CMK (cell line): ENCODE measurements at places on chromosomes 7 and 10.

DNA sequence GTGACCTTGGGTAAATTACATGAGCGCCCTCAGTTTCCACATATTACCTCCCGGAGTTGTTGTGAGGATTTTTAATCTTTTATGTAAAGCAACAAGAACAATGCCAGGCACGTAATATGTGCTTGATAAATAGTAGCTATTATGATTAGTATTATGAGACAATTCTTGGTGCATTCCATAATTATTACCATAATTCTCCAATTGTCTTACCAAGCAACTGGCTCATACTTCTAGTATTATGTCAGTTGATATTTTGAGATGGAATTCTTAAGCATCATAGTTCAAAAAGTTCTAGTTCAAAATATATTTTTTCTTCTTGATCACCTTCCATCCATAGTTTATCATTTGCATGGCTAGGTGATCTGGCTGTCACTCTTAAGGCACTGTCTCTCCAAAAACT is 259.0 kb downstream of the BBS9 start:
- DNase-seq = no peak

GRCh38 chr7:86956567-86956966 is 102.9 kb downstream of the ELAPOR2 start:
- DNase-seq = no peak

- no peak for DNase-seq
These were observed 868.4 kb downstream of the KCNMA1 start for GRCh38 chr10:76769161-76769560.

- no peak for DNase-seq
These were observed 77.6 kb downstream of the BICC1 start for GRCh38 chr10:58590152-58590840.

DNA sequence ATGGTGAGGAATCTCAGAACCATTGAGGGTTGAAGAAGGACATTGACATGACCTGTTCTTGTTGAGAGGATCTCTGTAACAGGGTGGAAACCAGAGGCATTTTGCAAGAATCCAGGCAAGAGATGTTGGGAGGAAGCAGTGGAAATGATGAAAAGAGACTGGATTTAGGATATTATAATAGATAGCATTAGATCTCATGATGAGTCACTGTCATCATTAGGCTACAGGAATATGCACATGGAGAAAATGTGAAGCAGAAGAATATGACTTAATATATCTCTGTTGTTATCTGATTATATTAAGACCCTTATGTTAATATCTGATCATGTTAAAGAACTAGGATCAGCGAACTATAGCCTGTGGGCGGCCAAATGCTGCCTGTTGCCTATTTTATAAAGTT is 393.0 kb upstream of the MTPN start:
- DNase-seq = no peak

DNA sequence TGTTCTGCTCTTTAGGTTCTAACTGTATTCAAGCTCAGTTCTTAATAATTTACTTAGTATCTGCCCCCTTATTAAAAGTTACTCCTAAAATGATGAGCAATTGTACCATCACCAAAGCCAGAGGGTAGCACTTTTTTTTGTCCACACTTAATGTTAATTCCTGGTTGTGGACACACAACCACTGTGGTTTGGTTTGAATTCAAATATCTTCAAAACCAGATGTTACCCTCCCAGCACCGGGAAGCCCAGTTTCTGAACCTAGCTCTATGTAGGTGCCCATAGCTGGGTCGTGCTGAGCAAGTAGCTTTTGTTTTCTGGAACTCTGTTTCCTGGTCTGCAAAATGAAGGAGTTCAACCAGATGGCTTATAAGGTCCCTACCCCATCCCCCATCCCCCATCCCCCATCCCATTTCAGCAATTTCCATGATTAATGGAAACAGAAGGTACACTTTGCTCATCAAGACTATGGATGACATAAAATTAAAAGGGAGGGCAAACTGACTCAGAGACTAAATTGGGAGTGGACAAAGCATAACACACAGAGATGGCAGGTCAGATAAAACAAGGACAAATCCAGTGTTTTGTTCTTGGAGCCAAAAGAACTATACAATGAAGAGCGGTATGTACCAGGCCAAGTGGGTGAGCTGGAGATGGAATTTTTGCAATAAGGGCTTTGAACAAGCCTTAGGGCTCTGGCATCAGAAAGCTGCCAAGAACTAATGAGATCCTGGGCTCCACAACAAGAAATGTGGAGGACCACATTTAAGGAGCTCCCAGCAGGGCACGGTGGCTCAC is 56.7 kb downstream of the DLG5 start:
- no peak for DNase-seq

GRCh38 chr7:106196460-106197021 is 84.4 kb upstream of the SYPL1 start:
- no peak for DNase-seq

GRCh38 chr7:151142686-151143040 is 24.8 kb downstream of the GBX1 start:
- DNase-seq = no peak

- DNase-seq = no peak
These were observed 132.0 kb downstream of the ST7 start for GRCh38 chr7:117085275-117085674.

DNA sequence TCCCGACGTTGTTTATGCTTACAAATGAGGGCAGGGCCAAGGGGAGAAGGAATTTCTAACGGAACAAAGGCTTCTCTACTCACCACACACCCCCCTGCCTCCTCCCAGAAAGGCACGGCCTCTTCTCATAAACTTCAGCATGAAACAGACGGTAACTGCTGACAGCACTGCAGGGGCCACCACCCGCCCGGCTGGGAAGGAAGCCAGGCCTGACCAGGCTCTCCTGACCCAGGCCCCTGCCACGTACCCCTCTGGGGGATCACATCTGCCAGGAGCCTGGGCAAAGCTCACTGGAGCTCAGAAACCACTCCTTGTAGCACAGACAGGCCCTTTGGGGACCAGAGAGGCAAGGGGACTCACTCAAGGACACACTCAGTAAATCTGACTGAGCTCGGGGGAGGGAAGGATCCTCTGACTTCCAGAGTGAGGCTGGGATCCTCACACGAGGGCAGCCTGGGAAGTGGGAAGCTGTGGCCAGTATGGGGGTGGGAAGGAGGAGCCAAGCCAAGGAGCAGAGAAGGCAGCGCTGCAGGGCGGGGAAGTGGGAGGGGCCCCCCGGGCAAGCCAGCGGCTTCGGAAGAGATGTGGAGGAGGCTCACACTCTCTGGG is 46.1 kb downstream of the ZCCHC24 start:
- peak; percentile 61 for DNase-seq

GRCh38 chr10:117352724-117353123 is 22.5 kb downstream of the PDZD8 start:
- DNase-seq = no peak

- no peak for DNase-seq
These were observed 132.6 kb downstream of the ST7 start for GRCh38 chr7:117085769-117086463.

DNA sequence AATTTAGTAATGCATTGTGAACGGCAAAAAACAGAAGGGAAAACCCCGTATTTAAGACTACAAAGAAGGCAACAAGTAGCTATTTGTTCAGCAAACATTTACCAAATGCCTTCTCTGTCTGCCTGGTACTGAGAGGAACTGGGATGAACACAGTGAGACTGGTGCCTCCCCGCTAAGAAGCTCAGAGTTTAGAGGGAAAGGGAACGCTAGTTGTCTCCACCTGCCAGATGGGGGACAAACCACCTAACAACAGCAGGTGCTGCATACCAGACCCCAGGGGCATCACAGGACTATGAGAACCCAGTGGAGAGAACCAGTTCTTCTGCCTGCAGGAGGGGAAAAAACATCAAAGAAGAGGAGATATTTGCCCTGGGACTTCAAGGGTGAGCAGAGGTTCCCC is 147.1 kb downstream of the SLC25A13 start:
- DNase-seq = no peak

GRCh38 chr7:65381742-65382141 is 8.1 kb downstream of the ZNF92 start:
- DNase-seq = no peak

DNA sequence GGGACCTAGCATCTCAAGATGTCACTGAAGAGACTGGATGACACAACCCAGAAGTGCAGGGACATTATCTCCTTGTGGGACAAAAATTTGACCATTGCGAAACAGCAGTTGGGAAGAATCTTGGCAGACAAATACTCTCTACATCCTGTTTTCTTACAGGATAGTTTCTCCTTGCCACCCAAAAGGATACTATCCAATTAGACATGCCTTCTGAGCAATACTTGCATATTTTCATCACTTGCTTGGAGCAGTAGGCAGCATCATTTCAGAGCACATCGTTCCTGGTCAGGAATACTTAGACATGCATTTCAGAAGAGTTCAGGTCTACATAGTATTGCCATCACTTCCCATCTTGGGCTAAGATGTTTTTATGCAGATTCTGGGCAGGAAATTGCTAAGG is 56.8 kb downstream of the FAS start:
- DNase-seq = no peak

DNA sequence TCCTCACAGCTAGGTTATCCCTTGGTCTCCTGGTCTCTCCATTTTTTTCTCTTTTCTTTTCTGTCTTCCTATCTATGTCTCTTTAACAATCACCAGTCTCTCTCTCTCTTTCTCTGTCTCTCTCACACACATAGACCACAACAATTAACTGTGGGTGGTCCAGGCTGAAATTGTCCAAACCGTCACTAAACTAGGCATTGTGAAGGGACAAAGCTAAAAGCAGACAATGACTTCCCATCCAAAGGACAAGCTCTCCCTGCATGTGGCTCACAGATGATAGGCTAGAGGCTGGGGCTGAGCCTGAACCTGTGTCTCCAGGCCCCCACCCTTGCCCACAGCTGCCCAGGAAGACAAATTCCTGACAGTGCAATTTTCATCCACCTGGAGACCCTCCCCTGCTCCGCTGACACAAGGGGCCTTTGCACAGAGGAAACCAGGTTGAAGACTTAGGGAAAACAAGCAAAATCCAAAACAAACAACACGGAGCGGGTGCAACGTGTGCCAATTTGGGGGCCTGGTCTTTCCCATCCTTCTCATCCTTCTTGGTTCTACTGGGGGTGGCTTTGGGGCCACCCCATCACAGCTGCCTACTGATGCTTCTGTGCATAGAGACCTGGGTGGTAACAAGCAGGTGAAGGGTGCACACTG is 755.4 kb downstream of the GRID1 start:
- no peak for DNase-seq

- no peak for DNase-seq
These were observed 31.3 kb downstream of the GBX1 start for GRCh38 chr7:151135866-151136843.

- no peak for DNase-seq
These were observed 146.2 kb downstream of the SEM1 start for GRCh38 chr7:96563409-96563808.

DNA sequence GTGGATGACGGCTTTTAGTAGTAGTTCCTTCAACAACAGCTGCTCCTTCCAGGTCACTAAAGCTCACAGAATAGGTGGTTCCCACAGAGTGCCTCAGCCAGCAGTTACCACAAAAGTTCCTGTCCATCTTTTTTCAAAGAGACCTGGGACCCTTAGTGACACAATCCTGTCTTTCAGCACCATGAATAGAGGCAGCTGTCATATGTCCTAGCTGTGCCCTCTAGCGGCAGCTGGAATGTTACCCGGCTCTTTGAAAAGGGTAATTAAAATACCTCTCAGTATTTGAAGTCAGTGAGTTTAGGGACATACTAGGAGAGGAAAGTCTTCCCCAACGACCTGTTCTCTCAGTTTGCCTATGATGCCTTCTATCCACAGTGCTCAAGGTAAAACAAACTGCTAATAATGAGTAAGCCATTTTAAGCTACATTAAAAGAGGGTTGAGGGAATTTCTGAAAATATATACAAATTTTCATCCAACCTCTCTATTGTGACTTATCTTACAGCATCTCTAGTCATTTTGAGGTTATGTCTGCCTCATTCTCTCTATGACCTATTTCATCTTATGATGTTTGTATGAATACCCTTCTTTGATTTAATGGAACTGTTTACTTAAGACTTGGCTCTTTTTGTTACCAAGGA is 290.8 kb downstream of the NXPH1 start:
- no peak for DNase-seq

DNA sequence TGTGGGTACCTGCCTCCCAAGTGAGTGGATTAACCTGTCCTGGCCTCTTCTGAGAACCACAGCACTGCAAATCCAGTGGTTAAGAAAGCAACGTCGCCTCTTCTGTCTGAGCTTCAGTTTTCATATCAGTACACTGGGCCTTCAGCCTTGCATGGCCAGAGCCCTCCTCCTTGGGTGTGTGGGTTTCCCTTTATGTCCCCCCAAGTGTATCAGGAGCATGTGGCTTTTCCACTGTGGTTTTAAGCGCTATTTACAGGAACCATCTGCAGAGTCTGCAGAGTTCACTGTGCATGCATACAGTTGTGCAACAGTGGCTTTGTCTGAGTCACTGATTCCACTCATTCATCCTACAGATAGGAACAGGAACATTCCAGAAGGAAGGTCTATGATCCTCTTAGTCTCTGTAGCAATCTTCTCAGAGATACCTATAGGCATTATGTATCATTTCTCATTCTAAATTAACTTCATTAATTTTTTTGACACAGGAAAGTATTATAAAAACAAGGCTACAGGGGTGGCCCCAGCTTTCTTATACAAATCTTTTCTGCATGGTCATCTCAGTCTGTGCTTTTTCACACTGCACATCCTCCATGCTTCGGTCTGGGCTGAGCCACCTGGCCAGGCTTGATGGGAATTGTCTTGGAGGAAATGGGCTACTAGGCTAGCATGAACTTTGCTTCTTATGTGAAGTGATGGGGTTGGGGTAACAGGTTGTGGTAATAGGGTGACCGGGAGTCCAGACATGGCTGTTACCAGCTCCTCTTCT is 17.1 kb downstream of the MBL2 start:
- no peak for DNase-seq

- DNase-seq = no peak
These were observed 286.7 kb downstream of the CACNA2D1 start for GRCh38 chr7:82156893-82157292.

- no peak for DNase-seq
These were observed 36.8 kb downstream of the GPAM start for GRCh38 chr10:112146799-112147198.

- DNase-seq = no peak
These were observed 429.3 kb downstream of the CALN1 start for GRCh38 chr7:71982851-71983250.

DNA sequence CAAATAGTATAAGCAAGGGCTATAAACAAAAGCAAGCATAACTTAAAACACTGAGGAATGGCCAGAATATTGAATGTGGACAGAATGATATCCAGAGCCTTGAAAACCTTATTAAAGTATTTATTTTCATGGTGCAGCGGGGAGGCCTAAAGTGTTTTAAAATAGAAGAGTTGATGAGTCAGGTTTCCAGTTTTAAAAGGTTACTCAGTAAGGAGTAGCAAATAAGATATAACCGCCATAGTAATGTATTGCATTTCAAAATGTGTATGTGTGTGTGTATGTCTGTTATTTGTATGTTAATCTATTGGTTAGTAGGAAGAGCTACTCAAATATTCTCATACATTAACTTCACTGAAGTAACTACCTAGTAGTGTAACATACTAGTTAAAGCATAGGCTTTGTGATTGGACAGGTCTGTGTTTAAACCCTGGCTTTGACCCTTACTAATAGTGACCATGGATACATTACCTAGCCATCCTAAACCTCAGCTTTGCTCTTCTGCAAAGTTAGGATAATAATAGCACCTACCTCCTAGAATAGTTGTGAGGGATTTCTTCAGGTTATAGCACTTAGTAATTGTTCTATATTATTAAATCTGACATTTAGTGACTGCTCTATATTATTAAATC is 16.9 kb downstream of the CUTC start:
- DNase-seq = no peak

- DNase-seq = no peak
These were observed 44.8 kb downstream of the PRKCQ start for GRCh38 chr10:6535156-6535764.

GRCh38 chr10:133375357-133376115 is 2.4 kb upstream of the ECHS1 start:
- no peak for DNase-seq

- DNase-seq = no peak
These were observed 997.3 kb downstream of the REEP3 start for GRCh38 chr10:64518456-64518855.
